ENCODE measurements at places on chromosomes 11 and 22.
A peak's percentile ranks its signal among the peaks of the same experiment; 100 is the strongest.

GRCh38 chr11:100948936-100949335, 180.7 kb downstream of the PGR start:
- no peak for DNase-seq

- DNase-seq: peak; percentile 3
These were observed 9.9 kb downstream of the NARS2 start for GRCh38 chr11:78564490-78565467.

DNA sequence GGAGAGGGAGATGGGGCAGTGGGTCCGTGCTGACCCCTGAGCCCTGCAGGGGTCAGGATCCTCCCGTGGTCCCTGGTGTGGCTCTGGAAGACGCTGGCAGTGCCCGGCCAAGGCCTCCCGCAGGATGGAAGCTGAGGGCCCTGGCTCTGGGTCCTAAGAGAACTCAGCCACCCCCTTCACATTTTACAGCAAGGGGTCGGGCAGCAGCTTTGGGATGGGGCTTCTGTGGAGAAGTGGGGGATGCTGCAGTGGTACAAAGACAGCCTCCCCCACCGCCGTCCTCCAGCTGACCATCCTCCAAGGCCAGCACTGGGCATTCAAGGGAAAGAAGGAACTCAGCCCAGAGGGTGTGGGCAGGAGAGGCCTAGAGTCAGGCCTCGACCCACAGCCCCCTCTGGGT, 21.8 kb upstream of the CRYBB3 start:
- DNase-seq: no peak

DNA sequence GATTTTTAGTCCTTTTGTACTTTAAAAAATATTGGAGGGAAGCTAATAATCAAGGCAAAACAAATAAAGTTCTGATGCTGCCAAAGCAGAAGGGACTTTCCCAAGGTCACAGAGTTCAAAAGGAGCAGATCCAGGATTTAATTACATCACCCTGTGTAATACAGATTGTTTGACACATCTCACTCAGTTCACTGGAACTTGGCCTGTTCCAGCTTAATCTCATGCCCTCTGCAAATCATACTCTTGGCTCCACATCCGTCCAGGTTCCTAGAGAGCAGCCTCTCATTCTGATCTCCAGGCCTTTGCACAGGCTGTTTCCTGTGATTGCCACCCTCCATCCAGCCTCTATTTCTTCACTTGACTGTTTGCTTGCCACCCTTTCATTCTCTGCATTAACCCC, 151.7 kb downstream of the SPON1 start:
- no peak for DNase-seq

- DNase-seq: no peak
These were observed 28.1 kb upstream of the KIRREL3 start for GRCh38 chr11:127028648-127029047.

DNA sequence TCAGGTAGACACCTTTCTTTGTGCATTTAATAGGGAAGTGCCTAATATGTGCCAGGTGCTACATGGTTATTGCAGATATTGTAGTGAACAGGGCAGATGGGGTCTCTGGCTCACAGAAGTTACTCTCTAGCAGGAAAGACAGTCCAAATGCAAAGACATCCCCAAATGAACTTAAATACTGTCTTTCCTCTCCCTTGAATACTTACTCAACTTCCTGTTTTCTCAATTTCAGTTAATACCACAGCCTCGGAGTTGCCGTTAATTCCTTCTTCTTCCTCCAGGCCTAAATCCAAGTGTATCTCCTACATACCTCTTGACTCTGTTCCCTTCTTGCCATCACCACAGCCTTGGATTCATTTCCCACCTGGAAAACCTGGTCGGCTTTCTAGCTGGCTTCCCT, 134.3 kb upstream of the SESN3 start:
- no peak for DNase-seq

GRCh38 chr11:117232911-117233409, 489 bp downstream of the RNF214 start:
- peak; percentile 34 for DNase-seq

GRCh38 chr11:90434858-90435257, 212.0 kb upstream of the CHORDC1 start:
- DNase-seq: peak; percentile 17

DNA sequence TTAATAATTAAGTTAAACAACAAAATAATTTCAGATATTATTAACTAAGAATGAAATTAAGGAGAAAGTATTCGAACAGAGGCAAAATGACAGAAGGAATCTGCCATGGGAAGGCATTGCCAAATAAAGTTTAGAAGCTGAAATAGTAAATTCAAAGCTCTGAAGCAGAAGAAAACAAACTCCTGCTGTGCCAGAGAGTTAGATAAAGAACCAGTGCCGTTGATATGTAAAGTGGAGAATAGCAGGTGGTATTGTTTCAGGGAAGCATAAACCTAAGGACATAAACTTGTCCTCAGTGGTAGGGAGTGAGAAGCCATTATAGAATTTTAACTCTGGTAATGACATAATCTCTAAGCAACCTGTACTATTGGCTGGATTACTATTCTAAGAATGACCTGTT, 2.7 kb upstream of the HBG2 start:
- no peak for DNase-seq

- DNase-seq: no peak
These were observed 248.5 kb upstream of the C11orf87 start for GRCh38 chr11:109173504-109173903.

DNA sequence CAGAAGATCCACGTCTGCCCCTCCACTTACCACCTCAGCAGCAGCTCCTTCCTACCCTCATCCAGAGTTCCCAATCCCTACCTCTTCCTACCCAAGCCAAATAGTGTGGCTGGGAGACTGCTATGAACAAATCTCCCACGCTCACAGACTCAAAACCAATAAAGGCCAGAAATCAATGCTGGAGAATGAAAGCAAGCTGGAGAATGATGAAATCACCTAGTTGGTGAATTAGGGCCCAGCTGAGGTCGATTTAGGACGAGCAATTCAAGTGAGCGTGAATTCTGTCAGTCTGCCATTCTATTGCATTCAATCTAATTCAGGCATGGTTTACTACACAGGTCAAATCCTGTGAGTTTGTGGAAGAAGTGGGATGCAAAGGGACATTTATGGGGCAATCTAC, 22.5 kb downstream of the COMMD9 start:
- no peak for DNase-seq

- DNase-seq: no peak
These were observed 7.8 kb downstream of the TBC1D10A start for GRCh38 chr22:30318799-30319419.

DNA sequence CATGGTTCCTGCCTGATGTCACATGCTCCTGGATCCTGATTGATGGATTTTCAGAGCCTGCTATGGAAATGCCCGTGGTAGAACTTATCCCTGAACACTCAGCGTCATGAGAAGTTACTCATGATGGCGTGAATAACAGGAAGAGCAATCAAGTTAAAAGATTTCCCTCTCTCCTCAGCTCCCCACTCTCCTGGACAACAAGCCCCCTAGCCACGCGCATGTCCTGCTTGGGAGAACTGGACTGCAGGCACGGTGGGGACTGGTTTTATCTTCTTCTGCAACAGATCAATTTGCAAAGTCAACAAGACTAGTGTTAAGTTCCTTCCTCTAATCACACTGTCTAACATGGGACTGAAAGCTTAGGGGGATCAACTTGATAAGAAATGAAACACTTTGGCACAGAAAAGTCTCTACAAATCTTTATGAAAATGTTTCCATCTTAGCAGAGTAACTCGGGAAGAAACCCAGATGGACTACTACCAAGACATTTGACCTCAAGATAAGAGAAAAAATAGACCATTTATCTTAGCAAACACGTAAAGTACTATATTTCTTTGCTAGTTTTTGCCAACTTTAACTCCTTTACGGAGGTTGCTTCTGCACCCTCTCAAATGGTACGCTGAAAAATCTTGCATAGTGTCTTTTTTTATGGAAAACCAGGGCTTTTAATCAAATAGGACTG, 27.6 kb downstream of the POU2AF1 start:
- DNase-seq: no peak

DNA sequence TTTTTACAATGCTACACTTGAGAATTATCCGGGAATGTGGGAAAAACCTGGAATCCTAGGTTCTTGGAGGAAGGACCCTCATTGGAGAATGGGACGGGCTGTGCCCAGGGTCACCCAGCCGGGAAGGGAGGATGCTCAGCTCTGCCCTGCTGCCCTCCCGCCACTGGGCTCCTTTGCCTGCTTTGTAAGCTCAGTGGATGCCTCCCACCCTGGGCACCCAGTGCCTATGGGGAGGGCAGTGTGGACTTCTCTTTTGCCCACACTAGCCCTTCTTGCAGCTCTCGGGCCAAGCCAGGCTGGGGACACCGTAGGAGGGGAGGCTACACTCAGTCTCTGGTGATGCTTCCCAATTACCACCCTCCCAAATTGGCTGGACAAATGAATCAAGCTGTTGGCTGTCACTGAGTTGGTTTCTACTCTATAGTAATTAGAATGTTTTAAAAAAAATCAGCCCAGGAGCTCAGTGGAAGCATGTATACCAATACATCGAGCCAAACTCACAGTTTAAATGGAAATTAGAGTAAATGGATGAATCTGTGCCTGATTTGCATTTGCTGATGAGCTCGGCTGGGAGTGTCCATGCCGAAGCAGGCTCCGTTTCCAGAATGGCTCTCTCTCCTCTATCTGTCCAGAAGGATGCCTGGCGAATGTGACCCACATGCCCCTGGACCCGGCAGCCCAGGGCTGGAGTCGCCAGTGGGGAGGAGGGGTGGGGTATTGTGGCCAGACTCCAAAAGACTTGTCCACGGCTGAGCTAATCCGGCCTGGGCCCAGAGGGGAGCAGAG, 317.0 kb downstream of the CTTN start:
- DNase-seq: no peak

- DNase-seq: no peak
These were observed 517.3 kb downstream of the BRD1 start for GRCh38 chr22:49310354-49310753.

DNA sequence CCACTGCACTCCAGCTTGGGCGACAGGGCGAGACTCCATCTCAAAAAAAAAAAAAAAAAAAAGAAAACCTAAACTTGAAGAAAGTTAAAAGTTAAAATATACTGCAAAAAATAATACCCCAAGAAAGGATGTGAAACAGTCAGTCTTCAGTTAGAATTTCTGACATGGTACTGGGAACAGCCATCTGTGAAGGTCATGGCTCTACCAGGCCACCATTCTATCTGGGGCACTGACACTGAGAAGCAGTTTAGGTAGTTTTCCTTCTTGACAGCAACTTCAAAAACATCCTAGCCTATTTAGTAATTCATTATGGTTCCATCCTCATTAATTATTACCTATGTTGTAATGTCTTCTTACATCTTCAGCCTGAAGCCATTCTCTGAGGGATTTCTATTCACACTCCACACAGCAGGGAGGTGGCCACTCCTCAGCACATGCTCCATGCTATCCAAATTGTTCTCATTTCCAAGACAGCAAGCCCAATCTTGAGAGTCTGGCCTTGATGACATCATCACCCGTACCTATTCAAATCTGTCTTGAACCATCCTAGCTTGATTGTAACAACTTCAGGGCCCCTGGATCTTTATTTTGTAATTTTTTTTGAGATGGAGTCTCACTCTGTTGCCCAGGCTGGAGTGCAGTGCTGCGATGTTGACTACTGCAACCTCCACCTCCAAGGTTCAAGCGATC, 38.2 kb downstream of the SERPIND1 start:
- DNase-seq: no peak

- DNase-seq: no peak
These were observed 107.2 kb downstream of the MAML2 start for GRCh38 chr11:96235751-96236150.

DNA sequence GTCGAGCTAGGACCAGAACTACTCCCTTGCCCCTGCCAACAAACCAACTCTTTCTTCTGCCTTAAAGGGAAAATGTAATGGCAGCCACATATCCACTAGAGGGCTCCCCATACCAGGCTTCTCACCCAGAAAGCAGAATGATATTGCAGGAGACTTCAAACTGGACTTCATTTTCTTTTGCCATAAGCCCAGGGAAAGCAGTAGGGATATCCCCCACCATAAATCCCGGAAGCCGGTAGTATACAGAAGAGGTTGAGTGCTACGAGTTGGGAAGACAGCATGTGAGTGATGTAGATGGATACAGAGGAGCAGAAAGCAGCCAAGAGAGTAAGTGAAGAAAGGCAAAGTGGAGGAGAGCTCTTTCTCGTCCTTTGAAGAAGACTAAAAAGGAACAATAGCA, 12.1 kb downstream of the PLAAT5 start:
- DNase-seq: peak; percentile 63

DNA sequence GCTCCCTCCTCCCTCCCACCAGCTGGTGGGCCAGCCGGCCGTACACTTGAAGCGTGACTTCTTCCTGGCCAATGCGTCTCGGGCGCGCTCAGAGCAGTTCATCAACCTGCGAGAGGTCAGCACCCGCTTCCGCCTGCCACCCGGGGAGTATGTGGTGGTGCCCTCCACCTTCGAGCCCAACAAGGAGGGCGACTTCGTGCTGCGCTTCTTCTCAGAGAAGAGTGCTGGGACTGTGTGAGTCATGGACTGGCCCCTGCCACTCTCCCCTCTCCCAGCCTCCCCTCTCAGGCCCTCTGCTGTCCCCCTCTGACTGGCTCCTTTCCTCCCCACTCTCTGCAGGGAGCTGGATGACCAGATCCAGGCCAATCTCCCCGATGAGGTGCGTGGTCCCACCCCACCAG, 24.7 kb downstream of the CAPN1 start:
- no peak for DNase-seq

Data from NCI-H524 (cell line).